ENCODE measurements at places on chromosomes 1 and 21.

- no peak for DNase-seq
Measured at GRCh38 chr21:25461725-25462124, 145.6 kb downstream of the MRPL39 start.

GRCh38 chr1:218996362-218996761 is 177.3 kb upstream of the LYPLAL1 start:
- DNase-seq, result no peak

DNA sequence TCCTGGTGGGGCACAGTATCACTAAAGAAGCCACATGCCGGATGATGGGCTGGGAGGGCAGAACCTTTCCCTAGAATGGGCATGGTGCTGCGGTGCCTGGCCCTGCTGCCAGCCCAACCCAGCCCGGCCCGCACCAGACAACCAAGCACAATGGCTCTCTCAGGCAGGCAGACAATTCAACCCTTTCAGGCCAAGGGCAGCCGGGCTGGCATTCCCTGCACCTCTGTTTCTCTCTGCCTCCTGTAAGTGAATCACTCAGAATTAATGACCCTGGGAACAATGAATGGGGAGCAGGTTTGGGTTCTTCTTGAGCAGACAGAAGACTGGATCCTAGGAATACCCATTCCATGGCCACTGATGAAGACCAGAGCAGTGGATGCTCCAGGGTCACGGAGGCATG is 41.0 kb upstream of the IFFO2 start:
- DNase-seq, result no peak

GRCh38 chr1:175635092-175635491 is 108.3 kb downstream of the TNR start:
- DNase-seq, result no peak

- DNase-seq, result no peak
Measured at GRCh38 chr1:4710592-4711415, 56.4 kb downstream of the AJAP1 start.

GRCh38 chr21:38831526-38832467 is 26.1 kb downstream of the ETS2 start:
- peak; percentile 5 for DNase-seq

DNA sequence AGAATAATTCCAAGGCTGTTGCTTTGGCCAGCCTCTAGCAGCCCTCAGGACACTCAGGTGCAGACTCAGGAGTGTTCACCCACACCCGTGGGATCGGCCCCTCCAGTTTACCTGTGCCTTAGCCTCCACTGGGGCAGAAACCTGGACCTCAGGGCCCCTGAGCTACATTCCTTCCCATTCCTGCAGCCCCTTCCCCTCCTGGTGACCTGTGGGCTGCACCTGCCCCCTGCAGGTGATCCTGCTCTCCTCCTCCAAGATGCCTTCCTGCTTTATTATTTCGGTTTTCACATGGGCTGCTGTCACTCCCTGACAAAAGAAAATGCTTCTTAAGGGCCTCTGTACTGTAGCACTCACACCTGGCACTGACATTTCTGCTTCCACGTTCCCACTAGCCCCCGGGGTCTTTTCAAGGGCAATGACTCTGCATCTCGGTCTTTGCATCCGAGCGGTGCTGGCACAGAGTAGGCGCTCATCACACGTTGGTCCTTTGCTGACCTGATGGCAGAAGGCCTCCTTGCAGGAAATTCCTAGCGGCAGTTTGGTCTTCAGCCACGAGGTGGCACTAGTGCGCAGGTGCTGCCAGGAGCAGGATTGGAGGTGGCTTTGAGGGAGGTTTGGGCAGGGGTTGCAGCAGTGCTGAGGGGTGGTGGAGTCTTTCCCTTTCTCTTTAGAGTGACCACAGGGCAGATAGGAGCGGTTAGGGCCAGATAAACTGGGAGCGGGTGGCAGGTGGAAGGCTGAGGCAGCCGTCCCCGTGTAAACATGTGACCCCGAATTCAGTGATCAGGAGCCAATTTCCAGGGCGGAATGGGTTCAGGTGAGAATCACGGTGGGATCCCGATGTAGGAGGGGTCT is 25.3 kb upstream of the ETV3 start:
- DNase-seq, result peak; percentile 70

GRCh38 chr1:79808816-79809475 is 802.4 kb upstream of the ADGRL4 start:
- DNase-seq, result no peak

GRCh38 chr1:42422737-42423136 is 33.1 kb downstream of the ZMYND12 start:
- DNase-seq, result no peak

GRCh38 chr1:17170571-17170970 is 34.4 kb upstream of the PADI1 start:
- no peak for DNase-seq

- no peak for DNase-seq
Measured at GRCh38 chr1:238681021-238681420, 705.3 kb upstream of the CHRM3 start.

DNA sequence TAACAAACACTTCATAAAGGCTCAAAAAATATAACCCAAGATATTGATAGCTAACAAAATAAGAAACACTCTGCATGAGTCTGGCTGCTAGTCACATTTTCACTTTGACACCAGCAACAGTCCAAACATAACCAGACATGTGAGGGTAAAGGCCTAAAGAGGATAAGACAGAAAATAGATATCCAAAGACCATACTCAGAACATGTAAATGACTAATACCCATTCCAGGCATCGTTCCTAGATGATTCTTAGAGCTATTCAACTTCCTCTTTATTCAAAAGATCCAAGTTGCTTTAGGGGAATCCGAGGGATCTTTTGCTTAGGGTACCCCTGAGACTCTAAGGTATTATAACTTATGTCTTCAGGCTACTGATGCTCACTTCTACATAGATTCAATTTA is 5.1 kb downstream of the COL24A1 start:
- DNase-seq, result no peak

DNA sequence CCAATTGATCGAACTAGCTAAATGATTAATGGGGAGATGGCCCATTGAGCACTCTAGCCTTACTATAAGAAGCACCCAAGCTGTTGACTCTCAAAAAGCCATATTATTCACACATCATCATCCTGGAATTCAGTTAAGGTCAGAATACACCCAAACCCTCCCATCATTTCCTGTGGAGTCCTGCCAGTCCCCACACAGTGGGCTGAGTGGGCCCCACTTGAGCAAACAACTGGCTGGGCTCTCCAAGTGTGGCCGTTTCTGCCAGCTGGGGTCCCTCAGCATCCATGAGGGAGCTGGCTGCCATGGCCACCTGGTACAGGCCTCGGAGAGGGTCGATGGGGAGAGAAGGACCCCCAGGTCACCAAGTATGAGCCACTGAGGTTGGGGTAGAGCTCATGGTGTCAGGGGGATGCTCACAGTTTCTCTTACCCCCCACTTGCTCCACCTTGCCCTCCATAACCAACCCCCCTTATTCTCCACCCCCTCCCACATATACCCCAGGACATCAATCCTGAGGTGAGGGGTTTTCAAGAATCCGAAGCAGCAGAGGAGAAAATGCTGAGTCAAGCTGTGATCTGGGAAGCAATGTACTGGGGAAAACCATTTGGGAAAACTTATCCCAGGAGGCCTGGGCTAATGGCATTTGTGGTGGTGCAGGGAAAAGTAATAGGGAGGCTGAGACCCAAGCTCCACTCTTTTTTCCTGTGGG is 60.3 kb downstream of the UBE2T start:
- no peak for DNase-seq

DNA sequence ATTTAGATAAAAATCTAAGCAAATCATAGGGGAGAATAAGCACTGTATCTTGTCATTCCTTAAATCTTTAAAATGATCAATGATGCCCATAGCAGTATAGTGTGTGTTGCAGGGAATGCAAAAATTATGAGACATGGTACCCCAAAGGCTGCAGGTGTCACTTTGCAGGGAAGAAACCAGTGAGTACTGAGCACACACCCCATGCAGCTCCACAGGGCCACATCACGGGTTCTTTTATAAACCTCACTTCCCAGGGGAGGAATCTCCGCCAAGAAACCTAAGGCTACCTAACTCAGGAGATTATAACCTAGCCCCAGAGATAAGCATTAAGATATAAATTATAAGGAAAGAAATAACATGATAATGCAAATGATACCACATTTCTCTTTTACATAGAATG is 115.6 kb downstream of the APP start:
- DNase-seq, result no peak

DNA sequence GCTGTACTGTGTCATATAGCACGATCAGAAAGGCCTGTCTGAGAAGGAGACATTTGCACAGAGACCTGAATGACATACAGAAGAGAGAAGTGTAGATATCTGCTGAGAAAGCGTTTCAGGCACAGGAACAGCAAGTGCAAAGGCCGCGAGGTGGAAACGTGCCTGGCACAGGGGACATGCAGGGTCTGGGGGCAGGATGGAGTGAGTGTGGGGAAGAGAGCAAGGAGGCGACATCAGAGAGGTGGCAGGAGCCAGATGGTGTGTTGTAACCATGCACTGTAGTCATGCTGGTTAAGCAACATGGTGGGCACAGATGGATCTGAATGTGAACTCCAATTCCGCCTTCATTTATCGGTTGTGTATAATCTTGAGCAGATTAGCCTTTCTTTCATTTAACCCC is 13.0 kb downstream of the KRTCAP2 start:
- no peak for DNase-seq

GRCh38 chr1:83761167-83762038 is 237.5 kb downstream of the TTLL7 start:
- DNase-seq, result no peak

DNA sequence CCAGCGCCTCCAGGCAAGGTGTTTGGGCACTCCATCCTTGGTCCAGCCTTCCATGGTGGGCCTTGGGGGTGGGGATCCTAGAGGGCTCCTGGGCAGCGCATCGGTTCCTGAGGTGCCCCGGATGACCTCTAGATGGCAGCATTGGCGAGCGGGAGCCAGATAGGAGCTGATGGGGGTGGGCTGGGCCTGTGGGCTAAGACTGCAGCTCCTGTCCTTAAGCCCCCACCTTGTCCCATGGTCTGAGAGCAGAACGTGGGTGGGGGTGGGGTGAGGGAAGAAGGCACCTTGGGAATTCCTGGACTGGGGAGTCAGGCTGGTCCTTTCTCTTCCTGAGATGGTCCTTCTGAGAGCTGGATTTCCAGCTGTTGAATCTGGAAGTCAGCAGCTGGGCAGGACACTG is 93.4 kb upstream of the CSF3R start:
- peak; percentile 16 for DNase-seq

GRCh38 chr1:221469476-221469875 is 272.4 kb downstream of the DUSP10 start:
- no peak for DNase-seq

DNA sequence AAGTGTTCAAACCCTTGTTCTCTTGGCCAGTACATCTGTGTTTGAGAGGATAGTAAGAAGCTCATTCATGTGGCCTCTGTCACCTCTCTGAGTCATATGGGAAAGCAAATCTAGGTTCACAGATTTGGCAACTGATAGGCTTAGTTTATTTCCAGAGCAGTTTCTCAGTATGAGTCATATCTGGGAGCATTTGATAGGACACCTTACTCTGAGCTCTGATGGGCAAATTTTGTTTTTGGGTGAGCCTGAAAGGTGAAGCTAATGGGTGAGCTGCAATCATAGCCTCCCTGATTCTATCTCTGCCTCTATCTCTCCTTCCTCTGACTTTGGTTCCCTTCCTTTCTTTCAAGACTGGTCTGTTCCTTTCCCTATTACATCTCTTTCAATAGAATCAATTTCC is 134.4 kb downstream of the S1PR1 start:
- DNase-seq, result no peak

DNA sequence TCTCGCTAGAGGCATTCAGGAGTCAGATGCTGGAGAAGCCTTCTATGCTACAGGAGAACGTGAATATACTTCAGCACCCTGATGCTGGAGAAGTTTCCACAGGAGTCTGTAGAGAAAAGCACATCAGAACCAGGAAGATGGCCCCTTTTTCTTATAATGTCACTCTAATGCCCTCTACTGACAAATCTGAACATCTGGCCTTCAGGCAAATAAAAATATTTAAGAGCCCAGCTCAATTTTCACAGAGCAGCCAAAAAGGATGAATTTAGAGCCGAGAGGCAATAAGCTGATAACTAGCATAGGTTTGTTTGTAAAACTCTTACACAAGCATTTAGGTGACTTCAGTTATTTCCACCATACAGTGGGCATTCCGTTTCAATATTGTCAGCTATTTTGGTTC is 3.8 kb upstream of the RRP15 start:
- no peak for DNase-seq

GRCh38 chr1:204592246-204592948 is 76.2 kb downstream of the MDM4 start:
- DNase-seq, result no peak

DNA sequence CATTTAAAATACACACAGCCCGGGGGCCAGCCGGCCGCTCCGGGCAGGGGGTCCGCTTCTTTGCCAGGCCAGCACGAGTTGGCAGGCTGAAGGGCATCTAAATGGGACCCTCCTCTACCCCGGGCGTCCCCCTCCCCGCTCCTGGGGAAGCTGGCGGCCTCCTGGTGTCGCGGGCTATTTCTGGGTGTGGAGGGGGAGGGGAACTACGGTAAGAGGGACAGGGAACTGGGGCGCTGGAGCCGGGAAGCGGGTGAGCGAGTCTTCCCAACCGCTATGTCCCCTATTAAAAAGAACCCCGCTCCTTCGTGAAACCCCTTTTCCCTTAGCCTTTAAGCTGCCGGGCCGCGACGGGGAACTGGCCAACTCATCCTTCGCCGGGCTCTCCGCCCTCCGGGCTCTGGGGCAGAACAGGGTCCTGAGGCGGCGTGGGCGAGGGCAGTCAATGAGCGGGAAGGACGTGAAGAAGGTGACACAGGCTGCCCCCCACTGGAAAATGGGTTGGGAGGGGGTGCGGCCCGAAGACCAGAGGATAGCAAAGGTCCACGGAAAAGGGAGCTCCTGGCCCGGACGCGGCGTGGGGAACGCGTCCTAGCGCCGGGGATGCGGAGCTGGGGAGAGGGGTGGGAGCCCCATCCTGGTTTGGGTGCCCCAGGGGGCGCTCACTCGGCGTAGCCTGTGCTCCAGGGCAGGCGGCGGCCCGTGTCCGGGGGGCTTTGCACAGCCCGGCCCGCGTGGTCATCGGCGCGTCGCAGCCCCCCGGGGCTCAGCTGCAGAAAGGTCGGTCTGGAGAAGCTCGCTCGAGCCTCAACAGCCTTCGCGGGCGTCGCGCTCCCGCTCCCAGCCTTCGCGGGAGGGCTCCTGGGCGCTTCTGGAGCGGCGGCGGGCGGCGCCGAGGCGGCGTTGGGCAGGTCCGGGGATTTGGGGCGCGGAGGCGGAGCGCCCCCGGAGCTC is 544 bp downstream of the PPM1J start:
- no peak for DNase-seq

- DNase-seq, result no peak
Measured at GRCh38 chr1:41936107-41936506, 17.4 kb upstream of the HIVEP3 start.

GRCh38 chr1:29121936-29122681 is 1.6 kb downstream of the TMEM200B start:
- DNase-seq, result peak; percentile 8

- no peak for DNase-seq
Measured at GRCh38 chr1:65206836-65207235, 58.8 kb downstream of the AK4 start.

GRCh38 chr21:45324489-45325205 is 37.0 kb upstream of the POFUT2 start:
- no peak for DNase-seq
